GM06990 (cell line): ENCODE measurements at places on chromosomes 11 and 22.

DNA sequence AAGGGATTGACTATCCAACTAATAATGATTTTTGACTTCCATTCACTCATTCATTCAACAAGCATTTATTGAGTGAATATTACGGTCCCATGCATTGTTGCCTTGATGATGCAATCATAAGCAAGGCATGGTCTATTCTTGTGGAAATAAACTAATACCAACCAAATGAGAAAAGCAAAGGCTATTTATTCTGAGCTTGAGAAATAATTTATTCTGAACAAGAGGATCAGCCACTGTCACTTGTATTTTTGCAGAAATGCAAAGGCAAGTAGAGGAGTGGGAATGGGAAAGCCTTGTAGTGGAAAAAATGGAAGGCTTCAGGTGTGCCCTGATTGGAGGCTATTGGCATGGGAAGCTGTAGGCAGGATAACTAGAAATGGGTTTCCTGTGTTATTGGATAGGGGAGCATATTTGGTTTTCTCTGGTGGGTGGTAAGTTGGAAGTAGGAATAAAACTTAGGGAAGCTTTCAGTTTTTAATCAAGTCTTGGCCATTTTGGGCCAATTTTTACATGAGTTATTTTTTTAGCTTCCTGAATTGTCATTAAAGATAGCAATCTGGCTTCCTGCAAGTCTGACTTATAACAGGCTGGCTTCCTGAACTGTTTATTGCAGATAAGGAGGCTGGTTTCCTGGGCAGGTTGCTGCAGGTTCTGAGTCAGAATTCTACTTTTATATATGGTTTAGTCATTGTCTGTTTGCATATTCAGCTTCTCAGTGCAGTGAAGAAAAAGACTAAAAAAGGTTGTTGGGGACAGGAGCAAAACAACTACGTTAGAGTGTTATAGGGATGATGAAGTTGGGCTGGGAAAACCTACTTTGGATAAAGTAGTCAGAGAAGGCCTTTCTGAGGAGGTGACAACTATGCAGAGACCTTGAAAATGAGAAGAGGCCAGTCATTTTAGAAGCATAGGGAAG is 106.7 kb downstream of the APIP start:
- no peak for DNase-seq

DNA sequence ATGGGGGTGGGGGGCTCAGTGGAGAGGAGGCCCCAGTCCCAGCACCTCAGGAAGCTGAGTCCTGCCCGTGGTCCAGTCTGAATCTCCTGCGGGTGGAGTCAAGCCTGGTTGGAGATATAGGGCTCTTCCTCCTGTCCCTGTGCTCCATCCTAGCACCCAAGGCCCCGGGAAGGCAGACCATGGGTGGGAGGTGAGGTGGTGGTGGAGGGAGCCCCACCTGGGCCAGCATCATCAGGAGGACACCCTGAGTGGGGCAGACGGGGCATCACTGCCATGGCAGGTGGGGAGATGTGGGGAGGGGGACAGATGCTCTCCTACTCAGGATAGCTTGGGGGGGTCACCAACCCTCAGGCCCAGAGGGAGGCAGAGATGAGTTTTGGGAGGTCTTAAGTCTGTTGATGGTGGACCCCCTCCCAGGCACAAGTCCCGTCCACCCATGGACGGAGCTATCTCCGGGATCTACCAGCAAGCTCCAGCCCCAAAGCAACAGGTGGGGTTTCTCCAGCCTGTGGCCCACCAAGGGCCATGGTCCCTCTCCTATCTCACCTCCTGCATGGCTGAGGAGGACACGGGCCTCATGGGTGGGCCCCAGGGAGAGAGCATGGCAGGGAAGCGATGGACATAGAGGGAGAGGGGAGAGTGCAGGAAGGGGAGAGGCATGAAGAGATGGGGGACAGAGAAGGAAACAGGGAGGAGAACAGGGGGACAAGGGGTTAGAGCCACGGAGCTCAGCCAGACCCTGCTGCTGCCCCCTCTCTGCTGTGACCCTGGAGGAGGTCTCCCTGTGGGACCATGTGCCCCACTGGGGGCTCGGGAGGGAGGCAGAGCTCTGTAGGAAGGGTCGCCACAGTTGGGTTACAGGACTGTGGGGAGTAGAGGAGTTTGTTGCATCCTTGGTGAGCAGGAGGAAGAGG is 1.3 kb downstream of the MRGPRE start:
- DNase-seq, result no peak

DNA sequence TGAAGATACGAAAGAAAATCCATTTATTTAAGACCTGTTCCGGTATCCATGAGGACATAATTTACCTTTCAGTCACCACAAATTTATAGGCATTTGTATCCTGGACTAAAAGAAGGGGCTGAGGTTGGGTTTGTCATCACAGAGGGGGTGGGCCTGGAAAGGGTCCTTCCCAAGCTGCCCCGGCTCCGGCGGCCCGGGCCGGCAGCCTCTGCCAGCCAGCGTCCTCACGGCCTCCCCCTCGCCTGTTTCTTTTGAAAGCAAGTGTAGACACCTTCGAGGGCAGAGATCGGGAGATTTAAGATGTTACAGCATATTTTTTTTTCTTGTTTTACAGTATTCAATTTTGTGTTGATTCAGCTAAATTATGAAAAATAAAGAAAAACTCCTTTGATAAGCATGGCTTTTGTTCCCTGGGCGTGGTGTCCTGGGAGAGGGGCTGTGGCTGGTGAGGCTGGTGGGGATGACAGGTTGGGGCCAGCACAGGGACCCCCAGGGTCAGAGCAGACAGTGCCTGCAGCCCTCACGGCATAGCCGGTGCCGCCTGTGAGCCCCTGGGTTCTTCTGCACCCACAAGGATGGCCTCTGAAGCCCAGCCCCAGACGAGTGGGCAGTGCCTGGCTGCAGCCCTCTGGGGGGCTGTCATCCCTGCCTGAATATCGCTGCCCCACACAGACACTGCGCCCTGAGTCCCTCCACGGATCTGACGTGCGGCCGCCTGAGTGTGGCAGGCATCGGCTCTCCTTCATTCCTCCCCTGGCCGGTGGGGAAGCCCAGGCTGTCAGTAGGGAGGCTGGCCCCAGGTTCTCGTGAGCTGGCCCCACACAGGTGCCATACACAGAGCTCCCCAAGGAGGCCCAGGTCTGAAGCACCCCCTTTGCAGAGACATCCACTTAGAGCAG is 1075.9 kb downstream of the BRD1 start:
- no peak for DNase-seq

DNA sequence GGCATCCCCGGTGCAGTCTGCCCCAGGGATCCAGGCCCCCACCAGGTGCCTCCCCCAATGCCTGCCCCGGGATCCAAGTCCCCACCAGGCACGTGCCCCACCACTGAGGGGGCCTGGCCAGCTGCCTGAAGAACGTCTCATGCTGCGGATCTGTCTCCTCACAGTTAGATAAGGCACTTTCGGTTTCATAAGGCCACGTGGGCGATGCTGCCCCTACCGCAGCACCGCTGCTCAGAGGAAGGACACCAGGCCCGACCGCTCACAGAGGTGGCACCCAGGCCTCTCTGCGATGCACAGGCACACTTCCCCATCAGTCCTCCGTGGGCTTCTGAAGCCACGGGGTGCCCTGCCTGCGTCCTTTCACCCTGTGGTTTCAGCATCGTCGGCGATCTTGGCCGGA is 68.1 kb upstream of the BID start:
- no peak for DNase-seq

DNA sequence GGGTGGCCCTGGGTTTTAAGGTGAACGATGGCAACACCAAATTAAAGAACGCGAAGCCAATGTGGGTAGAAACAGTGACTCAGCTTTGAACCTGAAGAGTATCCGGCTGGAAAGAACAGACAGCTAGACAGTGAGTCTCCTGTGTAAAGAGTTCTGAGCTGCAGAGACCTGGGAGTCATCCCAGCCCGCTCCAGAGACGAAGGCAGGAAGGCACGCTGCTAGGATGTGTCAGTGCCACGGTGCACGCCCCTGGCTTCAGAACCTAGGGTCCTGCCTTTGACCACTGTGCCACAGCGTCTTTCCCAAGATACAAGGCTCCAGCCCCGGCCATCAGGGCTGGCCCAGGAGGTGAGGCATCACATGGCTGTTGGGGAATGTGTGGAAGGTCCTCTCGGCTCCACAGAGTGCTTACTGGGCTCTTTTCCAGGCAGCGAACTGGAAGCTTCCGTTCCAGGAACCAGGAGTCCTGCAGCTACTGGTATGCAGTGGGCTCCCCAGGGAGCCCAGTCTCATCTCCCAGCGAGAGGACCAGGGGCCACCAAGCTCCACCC is 29.9 kb downstream of the LRFN4 start:
- DNase-seq, result no peak

DNA sequence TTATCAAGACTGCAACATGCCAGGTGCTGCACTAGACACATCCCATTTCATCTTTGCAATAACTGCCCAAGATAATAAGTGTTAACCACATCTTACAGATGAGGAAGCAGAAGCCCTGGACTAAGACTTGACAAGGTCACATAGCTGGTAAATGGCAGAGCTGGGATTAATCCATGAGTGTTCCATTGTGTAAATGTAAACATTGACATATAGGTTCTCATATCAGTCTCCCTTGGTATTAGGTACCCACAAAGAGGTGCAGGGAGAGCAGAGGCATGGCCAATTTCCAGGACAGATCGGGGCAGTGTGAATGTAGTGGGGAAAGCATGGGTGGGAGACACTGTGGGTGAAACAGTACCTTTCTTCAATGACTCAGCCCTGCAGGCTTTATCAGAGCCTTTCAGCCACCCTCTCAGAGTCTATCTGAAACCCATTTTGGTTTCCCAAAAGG is 17.9 kb downstream of the MICAL2 start:
- no peak for DNase-seq

DNA sequence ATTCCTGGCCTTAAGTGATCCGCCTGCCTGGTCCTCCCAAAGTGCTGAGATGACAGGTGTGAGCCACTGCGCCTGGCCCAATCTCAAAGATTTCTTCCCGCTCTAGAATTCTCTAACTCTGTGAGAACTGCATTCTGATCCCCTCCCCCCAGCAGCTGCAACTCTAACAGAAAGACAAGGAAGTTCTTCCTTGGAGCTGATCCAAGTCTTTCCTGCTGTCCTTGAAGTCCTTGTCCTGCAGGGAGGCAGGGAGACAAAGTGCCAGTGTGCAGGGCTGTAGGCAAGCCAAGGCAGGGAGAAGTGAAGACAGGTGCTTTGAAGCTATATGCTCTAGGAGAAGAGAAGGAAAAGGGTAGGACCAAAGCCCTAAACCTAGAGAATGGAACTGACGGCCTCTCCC is 9.5 kb upstream of the GGA1 start:
- DNase-seq, result no peak

DNA sequence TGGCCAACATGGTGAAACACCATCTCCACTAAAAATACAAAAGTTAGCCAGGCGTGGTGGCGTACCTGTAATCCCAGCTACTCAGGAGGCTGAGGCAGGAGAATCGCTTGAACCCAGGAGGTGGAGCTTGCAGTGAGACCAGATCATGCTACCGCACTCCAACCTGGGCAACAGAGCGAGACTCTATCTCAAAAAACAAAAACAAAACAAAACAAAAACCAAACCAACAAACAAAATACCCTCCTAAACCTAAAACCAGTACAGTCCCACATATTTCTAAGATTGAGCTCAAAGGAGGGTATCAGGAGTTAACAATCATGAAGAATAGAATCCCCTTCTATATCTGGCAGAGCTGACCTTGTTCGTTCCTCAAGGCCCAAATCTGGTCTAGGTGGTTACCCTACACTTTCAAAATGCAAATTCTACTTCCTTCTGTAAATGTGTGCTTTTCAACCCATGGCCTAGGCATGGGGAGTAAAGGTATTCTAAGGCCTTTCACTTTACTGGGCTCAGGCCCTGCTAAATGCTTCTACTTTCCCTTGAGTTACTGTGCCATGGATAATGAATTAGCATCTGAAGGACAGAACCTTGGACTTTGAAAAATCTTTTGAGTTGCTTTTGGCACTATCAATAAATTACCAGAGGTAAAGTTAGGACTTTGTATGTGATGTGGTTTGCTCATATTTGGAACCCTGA is 10.4 kb upstream of the PPP2R1B start:
- DNase-seq, result peak; percentile 47

DNA sequence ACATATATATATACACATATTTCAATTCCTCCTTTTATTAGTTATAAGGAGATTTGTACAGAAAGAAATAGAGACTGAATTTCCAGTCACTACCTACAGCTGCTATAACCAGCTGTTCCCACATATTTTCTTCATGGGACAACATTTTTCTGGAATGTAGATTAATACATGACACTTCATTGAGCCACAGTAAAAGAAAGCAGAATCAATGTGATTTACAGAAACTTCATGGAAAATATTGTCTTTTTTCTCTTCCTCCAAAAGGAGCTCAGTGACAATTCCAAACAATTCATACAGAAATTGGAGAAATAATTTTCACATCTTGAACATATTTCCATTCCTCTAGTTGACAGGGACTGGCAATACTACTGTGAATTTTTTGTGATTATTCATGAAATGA is 249.2 kb downstream of the DLG2 start:
- DNase-seq, result no peak

DNA sequence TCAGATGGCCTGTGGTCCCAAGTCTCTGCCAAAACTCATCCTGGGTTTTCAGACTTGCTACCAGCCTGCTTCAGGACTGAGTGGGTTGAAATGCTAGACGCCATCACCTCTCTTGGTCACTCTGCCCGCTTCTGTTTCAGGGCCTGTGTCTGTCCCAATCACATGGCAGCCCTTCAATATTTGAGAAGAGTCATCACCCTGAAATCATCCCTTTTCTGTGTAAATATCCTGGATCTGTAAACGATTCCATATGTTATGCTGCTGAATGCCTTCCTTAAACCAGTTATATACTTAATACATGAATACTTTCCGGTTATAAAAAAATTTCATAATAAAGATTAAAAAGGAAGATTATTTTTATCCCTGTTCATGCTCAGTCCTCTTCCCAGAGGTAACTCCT is 39.8 kb upstream of the TLCD5 start:
- no peak for DNase-seq

GRCh38 chr11:27281740-27282590 is 81.0 kb downstream of the CCDC34 start:
- peak; percentile 9 for DNase-seq

- no peak for DNase-seq
These were observed 747 bp downstream of the NXF1 start for GRCh38 chr11:62804310-62805075.

- no peak for DNase-seq
These were observed 18.1 kb downstream of the CHST1 start for GRCh38 chr11:45647329-45647728.

DNA sequence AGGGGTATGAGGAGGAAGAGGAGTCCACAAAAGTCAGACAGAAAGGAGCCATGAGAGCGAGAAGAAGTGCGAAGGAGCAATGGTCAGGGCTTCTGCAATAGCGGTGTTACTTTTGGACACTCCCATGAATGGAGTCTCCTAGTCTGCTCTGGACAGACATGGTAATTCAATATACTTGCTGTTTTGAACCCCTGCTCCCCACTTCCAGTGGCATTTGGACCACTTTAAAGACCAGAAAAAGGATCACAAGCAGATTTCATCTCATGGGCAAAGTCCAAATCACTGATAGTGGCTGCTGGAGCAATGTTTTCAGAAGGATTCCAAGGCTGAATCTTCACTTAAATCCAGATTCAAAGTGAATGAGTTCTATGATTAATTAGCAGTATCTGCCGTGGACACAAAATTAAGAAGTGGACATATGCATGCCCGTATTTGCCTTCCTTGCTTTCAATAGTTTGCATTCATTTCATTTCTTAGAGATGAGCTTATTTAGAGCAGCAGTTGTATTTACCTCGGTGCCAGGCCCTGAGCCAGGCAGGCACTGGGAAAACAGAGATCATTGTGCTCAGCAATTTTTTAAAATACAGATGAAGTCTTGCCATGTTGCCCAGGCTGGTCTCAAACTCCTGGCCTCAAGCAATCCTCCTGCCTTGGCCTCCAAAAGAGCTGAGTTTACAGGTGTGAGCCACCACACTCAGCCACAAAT is 72.0 kb downstream of the SLC1A2 start:
- no peak for DNase-seq

- peak; percentile 30 for DNase-seq
These were observed 40.6 kb downstream of the OR4D9 start for GRCh38 chr11:59551659-59552521.
